ENCODE measurements at places on chromosomes 2 and 18.

- DNase-seq: no peak
These were observed 1178.5 kb upstream of the ACVR2A start for GRCh38 chr2:146666340-146666739.

DNA sequence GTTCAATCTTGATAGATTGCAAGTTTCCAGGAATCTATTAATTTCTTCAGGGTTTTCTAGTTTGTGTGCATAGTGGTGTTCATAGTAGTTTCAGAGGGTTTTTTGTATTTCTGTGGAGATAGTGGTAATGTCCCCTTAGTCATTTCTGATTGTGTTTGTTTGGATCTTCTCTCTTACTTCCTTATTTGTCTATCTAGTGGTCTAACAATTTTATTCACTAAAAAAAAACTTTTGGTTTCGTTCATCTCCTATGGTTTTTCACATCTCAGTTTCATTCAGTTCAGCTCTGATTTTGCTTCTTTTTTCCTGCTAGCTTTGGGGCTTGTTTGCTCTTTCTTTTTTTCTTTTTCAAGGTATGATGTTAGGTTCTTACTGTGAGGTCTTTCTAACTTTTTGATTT is 94.5 kb downstream of the SNTG2 start:
- no peak for DNase-seq

- DNase-seq: no peak
These were observed 51.5 kb downstream of the HAUS1 start for GRCh38 chr18:46155641-46156051.

GRCh38 chr18:79372991-79373390 is 22.7 kb upstream of the NFATC1 start:
- DNase-seq: no peak

- no peak for DNase-seq
These were observed 31.3 kb downstream of the SNED1 start for GRCh38 chr2:241029599-241030332.

- DNase-seq: no peak
These were observed 40.0 kb downstream of the DNMT3A start for GRCh38 chr2:25301453-25302352.

Data from hematopoietic multipotent progenitor cell (in vitro differentiated cells).